ENCODE measurements at places on chromosomes 1 and 21.

DNA sequence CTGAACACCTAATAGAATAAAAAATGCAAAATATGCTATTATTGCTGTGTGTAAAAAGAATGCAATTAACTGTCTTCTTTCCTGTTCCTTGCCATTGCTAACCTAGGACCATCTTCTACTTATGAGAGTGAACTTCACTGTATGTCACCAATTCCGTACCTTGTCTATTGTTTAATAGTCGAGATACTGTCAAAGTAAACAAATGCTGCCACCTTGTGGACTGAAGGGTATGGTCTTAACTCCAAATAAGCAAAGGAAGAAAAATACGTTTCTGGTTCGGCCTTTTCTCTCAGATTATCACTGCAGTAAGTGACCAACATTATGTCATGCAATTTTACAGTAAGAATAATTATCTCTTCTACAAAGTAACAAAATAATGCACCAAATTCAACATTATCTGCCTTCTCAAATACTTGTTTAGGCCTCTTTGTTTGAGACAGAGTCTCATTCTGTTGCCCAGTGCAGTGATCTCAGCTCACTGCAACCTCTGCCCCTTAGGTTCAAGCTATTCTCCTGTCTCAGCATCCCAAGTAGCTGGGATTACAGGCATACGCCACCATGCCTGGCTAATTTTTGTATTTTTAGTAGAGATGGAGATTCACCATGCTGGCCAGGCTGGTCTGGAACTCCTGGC is 133.4 kb downstream of the COP1 start:
- DNase-seq: no peak

DNA sequence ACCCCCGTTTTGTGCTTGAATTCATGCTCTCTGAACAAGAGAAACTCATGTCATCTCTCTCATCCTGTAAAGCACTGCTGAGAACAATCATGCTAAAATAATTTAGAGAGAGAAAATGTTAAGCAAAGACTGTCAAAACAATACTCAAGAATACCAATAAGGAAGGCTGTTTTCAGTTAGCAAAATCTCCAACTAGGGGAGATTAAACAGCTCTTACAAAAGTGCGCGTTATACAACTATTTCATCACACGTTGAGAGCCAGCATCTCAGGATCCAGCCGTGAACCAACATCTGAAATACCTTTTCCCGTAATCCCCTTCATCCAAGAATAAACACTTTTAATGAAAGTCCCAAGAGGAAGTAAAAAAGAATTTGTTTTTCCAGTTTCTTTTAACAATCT is 44.1 kb upstream of the KCNJ15 start:
- no peak for DNase-seq

DNA sequence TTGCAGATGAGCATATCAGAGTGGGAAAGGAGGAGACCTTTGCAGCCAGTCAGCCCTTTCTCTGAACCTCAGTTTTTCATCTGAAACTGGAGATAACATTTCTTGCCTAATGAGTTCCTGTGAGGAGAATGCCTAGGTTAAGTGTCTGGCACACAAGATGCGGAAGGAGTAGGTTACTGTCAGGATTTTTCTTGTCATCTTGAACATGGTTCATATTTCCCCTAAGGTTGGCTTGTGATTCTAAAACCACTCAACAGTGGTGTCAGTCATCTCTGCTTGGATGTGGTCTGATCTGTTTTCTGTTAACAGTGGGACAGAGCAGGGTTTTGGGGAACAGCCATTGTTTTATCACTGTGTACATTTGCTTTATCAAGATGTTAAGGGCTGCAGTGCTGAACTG is 70.6 kb downstream of the TGFB2 start:
- DNase-seq: no peak

DNA sequence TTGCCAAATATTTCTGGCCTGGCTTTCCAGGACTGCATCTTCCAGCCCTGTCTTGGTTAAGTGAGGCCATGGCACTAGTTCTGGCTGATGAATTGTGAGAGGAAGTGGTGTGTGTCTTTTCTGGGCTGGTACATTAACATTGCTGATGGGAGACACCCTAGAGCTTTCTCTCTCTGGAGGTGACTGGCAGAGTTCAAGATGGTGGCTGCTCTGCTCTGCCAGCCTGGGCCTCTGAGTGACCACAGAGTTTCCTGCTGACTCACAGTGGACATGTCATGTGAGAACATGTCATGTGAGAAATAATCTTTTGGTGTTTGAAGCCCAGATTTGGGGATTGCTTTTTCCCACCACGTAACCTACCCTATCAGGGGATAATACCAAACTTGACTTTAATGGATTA is 218.0 kb upstream of the KIAA0040 start:
- no peak for DNase-seq

GRCh38 chr1:40004857-40005256 is 35.7 kb upstream of the CAP1 start:
- DNase-seq: no peak

DNA sequence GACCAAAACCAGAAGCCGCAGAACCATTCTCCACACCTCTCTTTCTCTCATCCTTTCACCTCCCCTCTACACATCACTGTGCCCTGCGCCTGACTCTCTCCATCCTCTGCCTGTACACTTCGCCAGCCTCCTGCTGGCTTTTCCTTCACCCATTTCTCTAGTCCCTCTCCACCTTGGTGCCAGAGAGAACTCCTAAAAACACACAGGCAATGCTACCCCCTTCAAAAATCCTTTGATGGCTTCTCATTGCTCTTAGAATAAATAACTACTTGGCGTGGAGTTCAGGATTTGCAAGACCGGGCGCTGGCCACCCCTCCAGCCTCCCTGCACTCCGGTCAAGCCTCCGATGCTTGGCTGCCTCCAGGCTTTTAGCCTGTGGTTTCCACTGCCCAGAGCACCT is 8.6 kb downstream of the CRABP2 start:
- no peak for DNase-seq

- DNase-seq: no peak
These were observed 89.9 kb upstream of the IPO9 start for GRCh38 chr1:201739080-201739479.

DNA sequence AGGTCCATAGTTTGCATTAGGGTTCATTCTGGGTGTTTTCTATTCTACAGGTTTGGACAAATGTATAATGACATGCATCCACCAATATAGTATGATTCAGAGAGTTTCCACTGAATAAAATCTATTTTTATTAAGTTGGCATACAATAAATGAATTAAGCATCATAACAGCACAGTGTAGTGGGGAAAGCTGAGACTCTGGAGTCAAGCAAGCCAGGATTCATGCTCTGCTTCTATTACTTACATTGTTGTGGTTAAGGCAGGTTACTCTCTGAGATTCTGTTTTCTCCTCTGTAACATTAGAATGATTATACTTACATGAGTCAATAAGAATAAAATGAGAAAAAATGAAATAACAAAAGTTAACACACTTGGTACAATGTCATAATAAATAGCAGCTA is 131.3 kb downstream of the SLC30A10 start:
- no peak for DNase-seq

- peak; percentile 29 for DNase-seq
These were observed 63.6 kb downstream of the NIBAN1 start for GRCh38 chr1:184910691-184911091.

GRCh38 chr1:39490596-39491145 is 765 bp upstream of the BMP8A start:
- DNase-seq: no peak

GRCh38 chr1:82517586-82517985 is 716.9 kb downstream of the ADGRL2 start:
- DNase-seq: peak; percentile 70

- no peak for DNase-seq
These were observed 2.5 kb downstream of the FCRL2 start for GRCh38 chr1:157774412-157774811.

GRCh38 chr1:34870395-34870794 is 10.8 kb upstream of the SMIM12 start:
- DNase-seq: no peak

DNA sequence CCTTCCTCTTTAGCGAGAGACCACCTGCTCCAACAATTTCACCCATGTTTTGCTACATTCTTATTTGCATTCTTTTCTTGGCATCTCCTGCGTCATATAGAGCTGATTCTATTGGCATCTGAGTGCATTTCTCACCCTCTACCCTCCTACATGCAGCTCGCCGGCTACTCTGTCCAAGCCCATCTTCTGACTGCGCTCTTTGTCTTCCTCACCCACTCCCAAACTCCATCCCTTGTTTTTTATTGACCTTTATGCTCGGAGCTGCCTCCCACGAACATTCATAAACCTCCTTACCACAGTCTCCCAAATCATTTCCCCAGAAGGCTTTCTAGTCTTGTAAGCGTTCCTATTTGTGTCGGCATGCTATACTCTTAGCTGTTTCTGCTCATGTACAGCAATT is 33.6 kb upstream of the FMN2 start:
- no peak for DNase-seq

- peak; percentile 29 for DNase-seq
These were observed 3.4 kb downstream of the COL18A1 start for GRCh38 chr21:45408271-45408791.

- no peak for DNase-seq
These were observed 69.9 kb downstream of the ATF6 start for GRCh38 chr1:161836018-161836417.

- no peak for DNase-seq
These were observed 51.5 kb downstream of the PRDM2 start for GRCh38 chr1:13751458-13751871.

GRCh38 chr1:15123270-15123669 is 30.3 kb upstream of the TMEM51 start:
- DNase-seq: no peak

DNA sequence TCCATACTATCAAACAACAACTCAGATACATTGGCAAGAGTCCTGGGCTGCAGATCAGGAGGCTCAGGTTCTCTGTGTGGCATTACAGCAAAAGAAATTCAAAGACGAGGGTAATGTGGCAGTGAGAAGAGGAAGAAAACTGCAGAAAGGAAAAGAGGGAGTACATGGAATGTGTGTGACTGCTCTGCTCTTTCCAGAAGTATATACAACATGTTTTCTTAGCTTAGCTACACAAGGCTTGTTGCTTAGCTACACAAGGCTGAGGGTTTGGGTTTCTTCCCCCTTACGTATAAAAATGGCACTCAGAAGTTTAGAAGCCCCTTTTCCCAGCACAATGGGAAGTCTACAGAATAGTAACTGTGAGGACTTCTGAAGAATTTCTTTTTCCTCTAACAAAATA is 86.0 kb downstream of the PRRX1 start:
- DNase-seq: no peak

DNA sequence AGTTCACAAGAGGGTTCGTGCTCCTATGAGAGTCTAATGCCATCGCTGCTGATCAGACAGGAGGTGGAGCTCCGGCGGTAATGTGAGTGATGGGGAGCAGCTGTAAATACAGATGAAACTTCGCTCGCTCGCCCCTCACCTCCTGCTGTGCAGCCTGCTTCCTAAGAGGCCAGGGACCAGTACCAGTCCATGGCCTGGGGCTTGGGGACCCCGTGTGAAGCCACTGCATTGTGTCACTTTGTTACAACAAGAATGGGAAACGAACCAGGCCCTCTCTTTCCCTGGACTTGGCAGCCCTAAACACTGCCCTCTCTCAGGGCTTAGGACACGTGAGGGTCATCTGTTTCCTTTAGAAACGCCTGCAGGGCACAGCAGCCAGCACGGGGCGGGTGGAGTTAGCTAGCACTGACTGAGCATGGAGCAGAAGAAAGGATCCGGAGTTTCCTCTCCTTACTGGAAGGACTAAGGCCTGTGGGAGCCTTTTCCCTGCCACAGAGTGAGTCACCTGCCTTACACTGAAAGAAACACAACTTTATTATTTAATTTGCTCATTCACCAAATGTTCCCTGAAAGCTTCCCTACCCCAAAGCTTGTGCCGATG is 185.2 kb upstream of the TMEM51 start:
- DNase-seq: peak; percentile 52

DNA sequence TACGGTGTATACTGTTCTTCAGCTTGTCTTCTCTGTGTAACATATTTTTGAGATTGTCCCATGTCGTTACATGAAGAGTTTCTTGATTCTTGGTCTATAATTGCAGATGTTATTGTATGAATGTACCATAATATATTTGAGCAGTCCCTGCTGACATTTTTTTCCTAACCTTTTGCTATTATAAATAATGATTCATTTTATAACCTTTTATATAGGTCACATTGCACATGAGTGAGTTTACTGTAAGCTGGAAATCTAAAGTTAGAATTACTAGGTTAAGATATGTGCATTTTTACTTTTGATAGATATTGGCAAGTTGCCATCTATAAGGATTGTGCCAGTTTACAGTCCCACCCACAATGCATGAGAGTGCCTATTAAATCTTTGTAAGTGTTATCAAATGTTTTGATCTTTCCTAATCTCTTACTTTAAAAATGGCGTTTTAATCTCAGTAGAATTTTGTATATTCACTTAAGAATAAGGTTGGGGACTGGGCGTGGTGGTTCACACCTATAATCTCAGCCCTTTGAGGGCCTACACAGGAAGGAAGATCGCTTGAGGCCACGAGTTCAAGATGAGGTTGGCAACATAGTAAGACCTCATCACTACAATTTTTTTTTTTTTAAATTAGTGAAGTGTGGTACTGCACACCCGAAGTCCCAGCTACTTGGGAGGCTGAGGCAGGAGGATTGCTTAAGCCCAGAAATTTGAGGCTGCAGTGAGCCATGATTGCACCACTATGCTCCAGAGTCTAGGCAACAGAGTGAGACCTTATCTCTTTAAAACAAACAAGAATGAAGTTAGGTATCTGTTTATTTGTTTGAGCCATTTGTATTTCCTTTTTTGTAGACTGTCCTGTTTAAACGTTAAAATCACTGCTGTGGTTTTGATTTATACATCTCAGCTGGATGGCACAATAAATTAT is 36.5 kb downstream of the ZMYM1 start:
- no peak for DNase-seq

DNA sequence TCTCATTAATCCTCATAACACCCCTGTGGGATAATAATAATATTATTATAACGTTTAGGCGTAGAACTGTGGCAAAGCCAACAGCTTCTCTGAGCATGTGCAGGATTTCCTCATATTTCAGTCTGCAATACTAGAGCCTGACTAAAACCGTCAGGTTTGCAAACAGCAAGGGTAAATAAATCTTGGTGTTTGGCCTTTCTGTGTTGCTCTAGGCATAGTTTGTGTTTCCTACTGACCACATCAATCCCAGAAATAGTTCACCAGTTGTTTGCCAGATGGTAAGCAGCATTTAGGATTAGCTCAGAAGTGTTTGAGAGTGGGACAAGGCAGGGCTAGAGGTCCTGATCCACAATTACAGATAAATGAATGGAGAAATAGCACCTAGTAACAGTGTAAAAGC is 2.8 kb upstream of the KCNA3 start:
- DNase-seq: no peak

GRCh38 chr1:171869097-171869496 is 27.8 kb downstream of the DNM3 start:
- no peak for DNase-seq

DNA sequence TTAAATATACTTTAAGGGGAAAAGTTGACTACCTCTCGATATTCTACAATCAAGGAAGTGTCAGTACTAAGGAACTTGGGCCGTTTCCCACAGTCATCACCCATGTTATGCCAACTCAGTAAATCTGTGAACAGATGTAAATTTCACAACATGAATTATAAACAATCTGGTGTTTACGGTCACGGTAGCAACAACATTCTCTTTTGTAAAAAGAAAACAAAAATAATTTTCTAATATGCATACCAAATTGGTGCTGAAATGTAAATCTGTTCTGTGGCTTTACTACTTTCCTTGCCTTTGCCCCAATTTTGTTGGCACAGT is 1.2 kb downstream of the SH3GLB1 start:
- DNase-seq: no peak

Measured in heart left ventricle (tissue), 16 donors.